ENCODE measurements at places on chromosomes 16 and 17. TPM values are rescaled to one million over a fixed set of nuclear protein-coding genes. Genes with fewer than 3 reads are reported as not detected.
A peak's percentile ranks its signal among the peaks of the same experiment; 100 is the strongest.

The CALB2 gene
- 2.3 TPM for total RNA-seq

The EVI2A gene
- total RNA-seq = 5.8 TPM

The CPHXL gene
- total RNA-seq = not detected

The CBFA2T3 gene
- 4.8 TPM for total RNA-seq

The MAP1LC3B gene
- 42.6 TPM for total RNA-seq

The KRT33A gene
- total RNA-seq = not detected

The FADS6 gene
- not detected for total RNA-seq

The CCL5 gene
- 5.8 TPM for total RNA-seq

The NLK gene
- 32.9 TPM for total RNA-seq

DNA sequence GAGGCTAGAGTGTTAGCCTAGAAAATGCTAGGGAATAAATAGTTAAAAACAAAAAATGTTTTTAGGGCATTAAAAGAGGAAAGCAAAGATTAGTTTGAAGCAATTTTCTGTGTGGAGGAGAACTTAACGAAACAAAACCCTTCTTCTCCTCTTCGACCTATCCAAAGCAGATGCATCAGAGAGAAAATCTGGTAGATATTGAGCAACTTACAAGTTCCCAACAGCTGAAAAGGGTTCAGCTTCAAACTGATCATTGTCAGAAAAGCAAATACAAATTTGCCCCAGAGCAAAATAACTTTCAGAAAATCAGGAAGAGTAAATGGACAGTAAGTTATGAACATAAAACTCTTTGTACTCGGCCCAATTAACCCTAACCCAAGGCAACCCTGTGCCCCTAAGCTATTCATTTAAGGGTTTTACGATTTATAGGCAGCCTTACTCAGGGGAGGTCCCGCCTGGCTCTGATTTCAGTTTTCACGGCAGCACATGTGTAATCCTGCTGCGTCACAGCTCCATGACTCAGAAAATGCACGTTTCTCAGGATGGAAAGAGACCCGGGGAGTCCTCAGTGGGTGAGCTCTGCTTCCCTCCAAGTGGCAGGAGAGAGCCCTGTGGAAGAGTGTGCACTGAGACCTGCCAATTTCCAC is 405.7 kb upstream of the SALL1 start:
- H3K4me1 ChIP-seq = no peaks in the 10 kb centered on the region
- H3K27me3 ChIP-seq = no peaks in the 10 kb centered on the region
- no peak overlapping the region for H3K27ac ChIP-seq
- H3K36me3 ChIP-seq = no peaks in the 10 kb centered on the region

DNA sequence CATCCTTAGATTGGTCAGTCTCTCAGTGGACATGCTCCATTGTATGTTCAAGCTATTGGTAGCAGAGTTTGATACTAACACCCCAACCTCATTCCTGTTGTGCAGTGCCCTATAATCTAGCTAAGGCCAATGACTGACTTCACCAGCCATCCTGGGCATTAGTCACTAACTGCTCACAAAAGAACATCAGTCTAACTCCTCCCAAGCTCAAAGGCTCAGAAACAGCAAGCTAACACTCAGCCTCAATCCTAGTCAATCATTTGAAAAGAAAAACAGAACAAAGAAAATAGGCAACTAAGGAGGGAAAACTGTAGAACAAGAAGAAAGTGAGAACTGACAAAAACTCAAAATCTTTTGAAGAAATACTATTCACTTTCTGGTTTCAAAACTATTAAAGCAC is 199.1 kb upstream of the C17orf78 start:
- H3K36me3 ChIP-seq = no peaks in the 10 kb centered on the region
- H3K27me3 ChIP-seq = no peaks in the 10 kb centered on the region
- no peak overlapping the region for H3K27ac ChIP-seq

GRCh38 chr17:31834448-31834847 is 24.6 kb downstream of the COPRS start:
- H3K36me3 ChIP-seq = no peaks in the 10 kb centered on the region
- H3K27ac ChIP-seq = no peak overlapping the region
- no peak overlapping the region for H3K4me3 ChIP-seq
- DNase-seq = peak; percentile 58
- no peaks in the 10 kb centered on the region for H3K27me3 ChIP-seq

DNA sequence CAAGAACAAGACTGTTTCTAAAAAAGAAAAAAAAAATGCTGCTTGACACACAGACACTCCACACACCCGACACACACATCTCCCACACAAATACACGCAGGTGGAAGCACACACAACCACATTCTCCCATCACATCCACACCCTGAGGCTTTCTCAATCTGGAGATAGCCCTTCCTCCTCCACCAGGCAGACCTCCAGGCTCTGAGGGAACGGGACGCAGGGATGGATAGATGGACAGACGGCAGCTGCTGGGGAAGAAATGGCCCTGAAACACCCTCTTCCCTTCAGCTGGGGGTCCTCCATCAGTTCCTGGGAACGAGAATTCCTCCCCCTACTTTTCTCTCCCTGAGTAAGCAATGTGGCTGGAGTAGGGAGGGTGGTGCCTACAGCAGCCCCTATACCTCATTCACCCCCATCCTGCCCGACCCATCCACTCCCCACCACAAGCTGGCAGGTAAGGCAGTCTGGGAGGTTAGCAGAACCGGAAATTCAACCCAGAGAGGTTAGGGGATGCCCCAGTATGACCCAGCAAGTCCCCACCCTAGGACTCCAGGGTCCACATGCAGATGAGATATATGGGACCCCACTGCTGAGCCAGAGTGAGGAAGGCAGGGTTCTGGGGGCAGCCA is 4.1 kb upstream of the LITAFD start:
- peaks cover 9% of the 10 kb centered on the region for H3K4me1 ChIP-seq
- no peak for DNase-seq
- H3K27ac ChIP-seq = no peak overlapping the region
- no peak overlapping the region for H3K4me3 ChIP-seq

- no peak overlapping the region for H3K27ac ChIP-seq
- DNase-seq = no peak
- H3K4me3 ChIP-seq = no peak overlapping the region
Observed at GRCh38 chr17:2195729-2196128, 107.9 kb downstream of the SMG6 start.

DNA sequence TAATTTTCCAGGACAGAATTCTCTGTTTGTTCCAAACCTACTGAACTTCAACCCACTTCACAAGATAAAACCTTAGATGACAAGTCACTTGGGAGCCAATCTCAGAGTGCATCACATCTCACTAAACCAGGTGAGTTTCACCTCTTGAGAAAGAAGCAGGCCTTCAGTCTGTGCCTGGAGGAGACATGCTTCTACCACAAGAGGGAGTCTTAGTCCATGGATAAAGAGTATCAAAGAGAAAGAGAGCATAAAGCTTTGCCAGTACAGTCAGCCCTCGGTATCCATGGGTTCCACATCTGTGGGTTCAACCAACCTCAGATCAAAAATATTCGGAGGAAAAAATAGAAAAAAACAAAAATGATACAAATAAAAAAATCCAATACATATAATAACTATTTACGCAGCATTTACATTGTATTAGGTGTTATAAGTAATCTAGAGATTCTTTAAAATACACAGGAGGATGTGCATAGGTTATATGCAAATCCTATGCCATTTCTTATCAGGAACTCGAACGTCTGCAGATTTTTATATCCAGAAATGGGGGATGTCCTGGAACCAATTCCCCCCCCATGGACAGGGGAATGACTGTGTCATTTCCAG is 37.7 kb downstream of the DUSP14 start:
- H3K4me3 ChIP-seq = no peak overlapping the region
- no peak overlapping the region for H3K27ac ChIP-seq
- no peak for DNase-seq
- H3K27me3 ChIP-seq = no peaks in the 10 kb centered on the region

- H3K4me1 ChIP-seq = no peaks in the 10 kb centered on the region
- no peaks in the 10 kb centered on the region for H3K36me3 ChIP-seq
- H3K27ac ChIP-seq = no peak overlapping the region
- no peak for DNase-seq
- H3K27me3 ChIP-seq = no peaks in the 10 kb centered on the region
Observed at GRCh38 chr17:58626905-58627304, 64.9 kb downstream of the TEX14 start.

DNA sequence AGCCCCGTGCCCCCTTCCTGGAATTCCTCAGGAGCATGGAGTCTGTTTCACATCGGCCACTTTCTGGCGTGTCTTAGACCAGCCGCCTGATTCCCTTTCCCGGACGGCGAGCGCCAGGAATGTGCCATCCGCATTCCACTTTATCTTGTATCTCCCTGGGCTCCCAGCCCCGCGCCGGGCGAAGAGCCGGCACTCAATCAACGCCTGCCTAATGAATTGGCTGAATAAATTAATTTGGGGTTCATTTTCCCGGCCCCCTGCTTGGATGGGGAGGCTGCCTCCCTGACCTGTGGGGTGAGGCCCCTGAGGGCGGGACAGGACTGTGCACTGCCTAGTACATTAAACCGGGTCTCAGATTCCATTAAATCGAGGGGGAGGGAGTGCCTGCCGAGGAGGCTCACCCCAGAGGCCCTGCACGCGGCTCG is 282.3 kb upstream of the TNRC6C start:
- H3K27ac ChIP-seq = no peak overlapping the region
- H3K36me3 ChIP-seq = no peaks in the 10 kb centered on the region
- no peaks in the 10 kb centered on the region for H3K27me3 ChIP-seq
- H3K4me1 ChIP-seq = no peaks in the 10 kb centered on the region

DNA sequence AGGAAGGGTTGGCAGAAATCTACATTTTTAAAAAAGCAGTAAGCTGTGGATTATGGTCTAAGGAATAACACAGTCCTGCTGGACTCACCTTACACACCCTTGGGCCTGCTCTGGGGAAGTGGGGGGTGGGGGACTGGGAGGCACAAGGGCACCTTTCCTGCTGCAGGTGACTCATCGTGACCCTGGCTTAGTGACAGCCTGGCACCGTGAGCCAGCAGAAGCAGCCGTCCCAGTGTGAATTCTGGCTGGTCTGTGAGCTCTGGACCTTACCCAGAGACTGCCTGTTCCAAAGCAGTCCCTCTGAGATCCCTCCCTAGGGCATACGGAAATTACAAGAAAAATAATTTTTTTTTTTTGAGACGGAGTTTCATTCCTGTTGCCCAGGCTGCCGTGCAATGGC is 4.2 kb upstream of the CRK start:
- H3K4me1 ChIP-seq = peaks cover 40% of the 10 kb centered on the region
- H3K4me3 ChIP-seq = no peak overlapping the region
- no peak for DNase-seq
- H3K27me3 ChIP-seq = no peaks in the 10 kb centered on the region
- peak overlapping the region; percentile 85 for H3K27ac ChIP-seq
- no peaks in the 10 kb centered on the region for H3K36me3 ChIP-seq

DNA sequence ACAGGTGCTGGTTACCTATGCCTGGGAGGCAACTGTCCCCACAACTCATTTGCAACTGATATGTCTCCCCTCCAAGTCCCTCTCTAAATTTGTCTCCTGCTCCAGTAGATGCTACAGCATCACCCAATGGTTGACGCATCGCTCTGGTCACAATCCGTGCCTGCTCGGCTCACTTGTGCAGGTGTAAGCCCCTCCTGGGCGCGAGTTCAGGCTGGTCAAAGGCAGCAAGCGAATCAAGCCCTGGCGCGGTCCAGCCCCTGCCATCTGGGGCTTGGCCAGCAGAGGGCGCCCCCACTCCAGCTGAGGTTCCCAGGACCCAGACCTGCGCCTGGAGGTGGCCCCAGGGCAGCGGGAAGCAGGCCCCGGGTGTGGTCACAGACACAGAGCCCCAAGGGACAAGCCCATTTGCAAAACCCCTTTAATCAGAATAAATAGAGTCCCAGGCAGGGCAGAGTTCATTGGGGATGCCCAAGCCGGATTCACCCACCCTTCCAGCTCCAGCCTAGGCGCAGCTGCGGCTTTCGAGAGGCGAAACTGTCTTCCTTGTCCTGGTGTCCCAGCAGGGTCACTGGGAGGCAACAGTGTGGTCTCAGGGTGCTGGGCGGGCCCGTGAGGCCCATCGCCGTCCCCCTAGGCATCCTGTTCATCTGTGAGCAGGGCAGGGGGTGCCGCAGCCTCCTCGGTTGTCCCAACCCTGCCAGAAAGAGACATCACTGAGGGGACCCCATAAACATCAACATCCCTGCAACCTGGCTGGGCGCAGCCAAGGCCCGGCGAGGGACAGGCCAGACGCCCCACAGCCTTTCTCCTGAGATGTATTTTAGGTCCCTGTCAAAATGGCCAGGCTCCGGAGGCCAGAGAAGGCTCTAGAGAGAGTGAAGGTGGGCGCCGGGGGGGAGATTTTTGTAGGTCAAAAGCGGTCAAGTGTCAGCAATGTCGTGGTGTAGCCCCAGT is 15.8 kb downstream of the TMC6 start:
- peak; percentile 93 for DNase-seq
- H3K4me1 ChIP-seq = peaks cover 6% of the 10 kb centered on the region
- no peaks in the 10 kb centered on the region for H3K27me3 ChIP-seq
- H3K27ac ChIP-seq = no peak overlapping the region
- H3K4me3 ChIP-seq = no peak overlapping the region

GRCh38 chr17:13592427-13592826 is 9.3 kb downstream of the HS3ST3A1 start:
- no peak for DNase-seq
- H3K27me3 ChIP-seq = no peaks in the 10 kb centered on the region
- no peaks in the 10 kb centered on the region for H3K4me1 ChIP-seq

GRCh38 chr17:58470356-58470755 is 17.9 kb downstream of the HSF5 start:
- H3K4me3 ChIP-seq = no peak overlapping the region
- no peaks in the 10 kb centered on the region for H3K27me3 ChIP-seq
- DNase-seq = no peak
- no peak overlapping the region for H3K27ac ChIP-seq

- H3K4me3 ChIP-seq = no peak overlapping the region
- no peaks in the 10 kb centered on the region for H3K27me3 ChIP-seq
- no peaks in the 10 kb centered on the region for H3K4me1 ChIP-seq
- no peaks in the 10 kb centered on the region for H3K36me3 ChIP-seq
Observed at GRCh38 chr17:2222901-2223616, 80.5 kb downstream of the SMG6 start.

GRCh38 chr16:50160495-50161164 is 7.5 kb downstream of the TENT4B start:
- no peaks in the 10 kb centered on the region for H3K36me3 ChIP-seq
- DNase-seq = no peak
- H3K4me3 ChIP-seq = no peak overlapping the region
- H3K4me1 ChIP-seq = peaks cover 53% of the 10 kb centered on the region

Data from Peyer's patch (tissue), 4 donors.